Naive B cell (primary cell): ENCODE measurements at places on chromosomes 13 and 19. TPM values are rescaled to one million over a fixed set of nuclear protein-coding genes. Genes with fewer than 3 reads are reported as not detected.

GRCh38 chr13:106115081-106115480 is 420.4 kb downstream of the EFNB2 start:
- H3K36me3 ChIP-seq = no peaks in the 10 kb centered on the region
- no peak overlapping the region for H3K4me3 ChIP-seq
- H3K27ac ChIP-seq = no peak overlapping the region
- no peaks in the 10 kb centered on the region for H3K27me3 ChIP-seq
- no peaks in the 10 kb centered on the region for H3K4me1 ChIP-seq

- H3K4me3 ChIP-seq = no peak overlapping the region
- DNase-seq = no peak
- H3K27me3 ChIP-seq = peaks cover 10% of the 10 kb centered on the region
- peaks cover 6% of the 10 kb centered on the region for H3K4me1 ChIP-seq
- no peaks in the 10 kb centered on the region for H3K36me3 ChIP-seq
Measured at GRCh38 chr19:18809149-18809868, 18.2 kb upstream of the COMP start.

DNA sequence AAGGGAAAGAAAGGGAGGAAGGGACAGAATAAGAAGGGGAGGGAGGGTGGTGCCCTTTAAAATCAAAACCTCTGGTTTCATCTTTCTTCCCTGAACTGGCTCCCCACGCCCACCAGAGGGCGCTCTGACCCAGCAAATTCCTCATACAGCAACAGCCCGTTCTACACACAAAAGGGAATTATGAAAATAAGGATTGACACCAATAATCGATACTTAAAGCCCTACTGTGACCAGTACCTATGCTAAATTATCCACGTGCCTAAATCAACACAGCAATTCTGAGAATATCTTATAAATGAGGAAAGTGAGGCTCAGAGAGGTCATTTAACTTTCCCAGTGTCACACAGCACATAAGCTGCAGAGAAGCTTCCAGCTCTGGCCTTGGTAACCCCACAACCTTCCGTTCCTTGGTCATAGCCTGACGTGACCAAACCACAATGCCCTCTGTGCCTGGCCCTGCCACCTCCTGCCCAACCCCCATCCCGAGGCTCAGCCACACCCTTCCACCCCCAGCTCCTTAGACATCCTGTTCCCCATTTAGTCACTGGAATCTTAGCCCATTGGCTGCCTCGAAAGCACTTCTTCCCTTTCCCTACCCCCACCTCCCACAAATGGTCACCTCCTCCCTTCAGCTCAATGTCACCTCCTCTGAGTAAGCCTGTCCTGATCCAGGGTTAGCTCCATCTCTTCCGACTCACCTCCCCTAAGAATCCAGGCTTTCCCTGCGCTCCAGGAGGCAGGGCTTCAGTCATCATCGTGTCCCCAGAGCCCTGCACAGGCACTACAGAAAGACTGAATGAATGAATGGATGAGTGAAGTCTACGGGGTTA is 34.2 kb upstream of the PNMA8B start:
- peaks cover 18% of the 10 kb centered on the region for H3K4me1 ChIP-seq
- H3K27me3 ChIP-seq = peaks cover 33% of the 10 kb centered on the region
- DNase-seq = peak; percentile 67
- no peak overlapping the region for H3K27ac ChIP-seq

The ZNF225 gene
- polyA plus RNA-seq = 2.5 TPM
